ENCODE measurements at places on chromosomes 5 and 9.

DNA sequence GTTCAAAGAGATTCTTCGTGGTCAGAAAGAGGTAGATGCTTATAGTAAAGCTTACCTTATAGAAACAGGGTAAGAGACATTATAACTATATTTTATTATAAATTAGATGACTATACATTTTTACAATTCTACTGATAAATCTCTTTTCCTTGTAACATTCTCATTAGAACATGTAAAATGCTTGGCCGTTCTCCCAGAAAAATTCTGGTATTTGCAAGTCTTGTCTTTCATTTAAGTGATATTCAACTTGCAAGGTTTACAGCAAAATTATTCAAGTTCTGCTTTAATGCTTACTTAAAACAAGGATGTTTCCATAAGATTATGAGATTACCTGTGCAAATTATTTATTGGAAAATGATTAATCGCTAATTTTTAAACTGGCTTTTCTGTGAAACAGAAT lies 41.3 kb upstream of the CDH18 start:
- DNase-seq, result no peak

DNA sequence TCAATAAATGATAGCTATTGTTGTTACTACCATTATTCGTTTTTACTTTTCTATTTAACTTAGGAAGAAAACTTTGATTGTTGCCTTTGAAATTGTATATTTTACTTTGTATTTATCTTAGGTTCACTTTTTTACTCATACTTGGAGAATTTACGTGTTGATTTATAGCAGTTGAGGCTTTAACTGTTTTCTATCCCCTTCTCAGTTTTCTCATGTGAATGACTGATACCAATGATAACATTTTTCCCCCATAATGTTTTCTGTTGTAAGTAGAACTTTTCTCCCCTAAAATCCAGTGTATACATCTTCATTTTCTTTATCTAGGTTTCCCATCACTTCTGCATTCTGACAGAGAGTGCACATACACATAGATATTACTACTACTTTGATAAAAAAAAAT lies 54.4 kb downstream of the FSD1L start:
- DNase-seq, result no peak

DNA sequence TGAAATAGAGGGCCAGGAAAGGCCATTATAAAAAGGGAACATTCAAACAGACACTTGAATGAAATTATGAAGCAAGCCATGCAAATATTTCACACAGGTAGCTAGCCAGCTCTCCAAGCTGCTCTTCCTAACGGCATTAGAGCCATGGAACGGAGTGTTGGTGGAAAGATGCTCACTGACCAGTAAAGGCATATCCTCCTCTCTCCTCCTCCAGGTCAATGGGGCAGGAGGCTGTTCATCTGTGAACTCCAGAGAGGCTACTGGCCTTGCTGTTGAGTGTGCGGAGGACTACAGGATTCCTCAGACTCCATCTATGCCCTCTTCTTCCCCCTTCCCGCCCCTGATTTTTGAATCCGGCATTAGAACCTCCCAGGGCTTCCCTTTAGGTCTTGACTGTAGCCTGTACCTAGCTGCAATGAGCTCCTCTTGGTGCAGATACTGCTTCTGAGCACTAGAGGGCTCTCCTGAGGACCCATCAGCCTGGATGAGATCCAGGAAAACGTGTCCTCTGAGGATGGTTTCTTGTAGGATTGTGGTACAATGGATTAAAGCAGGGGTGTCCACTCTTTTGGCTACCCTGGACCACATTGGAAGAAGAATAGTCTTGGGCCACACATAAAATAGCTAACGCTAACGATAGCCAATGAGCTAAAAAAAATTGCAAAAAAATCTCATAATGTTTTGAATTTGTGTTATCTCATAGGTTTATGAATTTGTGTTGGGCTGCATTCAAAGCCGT lies 162.2 kb downstream of the SREK1 start:
- DNase-seq, result no peak

GRCh38 chr5:154478224-154478565 lies at the start of gene HAND1:
TSS of gene HAND1 (minus strand) at chr5:154478227. CDS start at chr5:154478008, 219 bp downstream.
- DNase-seq, result no peak

DNA sequence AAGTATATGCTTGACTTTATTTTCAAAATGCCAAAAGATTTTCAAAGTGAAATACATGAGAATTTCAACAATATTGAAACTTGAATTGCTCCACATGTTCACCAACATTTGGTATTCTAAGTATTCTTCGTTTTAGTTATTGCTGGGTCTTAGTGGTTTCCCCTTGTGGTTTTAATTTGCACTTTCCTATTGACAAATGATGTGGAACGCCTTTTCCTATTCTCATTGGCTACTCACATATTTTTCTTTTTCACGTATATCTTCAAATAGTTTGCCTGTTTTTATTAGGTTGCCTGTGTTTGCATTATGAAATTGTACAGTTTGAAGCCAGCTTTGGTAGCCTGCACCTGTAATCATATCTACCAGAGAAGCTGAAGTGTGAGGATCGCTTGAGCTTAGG lies 405.7 kb upstream of the IRX2 start:
- no peak for DNase-seq

DNA sequence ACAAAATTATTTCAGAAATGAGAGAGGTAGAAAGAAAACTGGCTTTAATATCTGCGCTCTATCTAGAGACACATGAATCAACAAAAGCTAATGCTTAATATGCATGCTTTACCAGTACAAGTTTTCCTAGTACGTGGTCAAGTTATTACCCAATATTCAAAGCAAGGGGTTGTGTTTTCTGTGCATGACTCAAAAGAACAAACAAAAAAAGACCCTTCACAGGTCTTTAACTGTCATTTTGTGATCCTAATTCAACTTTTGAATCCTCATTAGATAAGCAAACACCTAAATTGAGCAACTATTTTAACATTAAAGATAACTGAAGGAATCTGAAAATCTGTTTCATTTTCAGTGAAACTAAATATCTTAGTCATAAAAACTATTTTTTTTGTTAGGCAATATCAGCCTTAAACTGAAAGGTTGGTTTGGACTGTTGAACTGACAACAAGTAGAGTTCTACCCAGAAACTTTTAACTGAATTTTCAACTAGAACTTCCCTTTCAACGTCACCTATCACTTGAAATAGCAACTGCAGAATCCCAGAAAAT lies 12.5 kb downstream of the ST8SIA4 start:
- DNase-seq, result no peak
